ENCODE measurements at places on chromosomes 5 and 9. TPM values are rescaled to one million over a fixed set of nuclear protein-coding genes. Genes with fewer than 3 reads are reported as not detected.

The PCDHGB3 gene
- 0.16 TPM for total RNA-seq

The NFIB gene
- total RNA-seq = 3.0 TPM

The XRCC4 gene
- total RNA-seq = 15.7 TPM

The PIP5K1B gene
- total RNA-seq = 9.6 TPM

The AHRR gene
- total RNA-seq = 1.6 TPM

The GNA14 gene
- total RNA-seq = not detected

The TIMD4 gene
- total RNA-seq = not detected

The PAXX gene
- 140 TPM for total RNA-seq

The TMEM38B gene
- total RNA-seq = 46.3 TPM

- DNase-seq = no peak
Measured at GRCh38 chr5:126192226-126192625, 231.0 kb upstream of the GRAMD2B start.

DNA sequence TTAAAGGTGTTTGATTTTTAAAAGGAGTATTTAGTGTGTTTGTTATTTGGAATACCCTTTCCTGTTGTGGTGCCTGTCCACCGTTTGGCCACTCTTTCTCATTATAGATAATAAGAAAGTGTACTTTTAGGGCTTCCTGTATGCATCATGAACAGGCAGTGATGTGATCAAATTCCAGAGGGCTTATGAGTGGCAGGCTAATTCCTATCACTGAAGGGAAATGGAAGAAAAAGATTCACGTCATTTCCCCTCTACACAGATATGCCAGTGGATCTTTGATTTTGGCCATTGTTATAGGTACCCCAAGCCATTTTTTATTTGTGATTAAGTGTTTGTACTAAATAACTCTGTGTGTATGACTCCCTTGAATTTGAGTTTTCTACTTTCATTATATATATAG, 37.1 kb downstream of the RPS6 start:
- DNase-seq = no peak

DNA sequence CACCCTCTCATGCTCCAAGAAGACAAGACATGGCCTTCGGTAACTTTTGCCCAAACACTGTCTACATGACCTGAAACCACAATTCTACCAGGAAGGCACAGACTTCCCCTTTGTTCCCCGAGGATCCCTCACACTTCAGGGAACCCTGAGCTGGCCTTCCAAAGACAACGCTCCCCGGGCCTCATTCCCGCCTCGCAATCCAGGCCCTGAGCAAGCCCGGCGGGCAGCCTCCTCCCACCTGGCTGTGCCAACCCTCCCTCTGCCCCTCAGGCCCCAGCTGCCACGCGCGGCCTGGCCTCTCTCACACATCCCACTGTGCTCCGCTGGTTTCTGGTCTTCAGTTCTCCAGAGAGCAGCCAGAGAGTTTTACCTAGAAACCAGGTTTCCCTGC, 7.3 kb downstream of the QSOX2 start:
- DNase-seq = no peak

- no peak for DNase-seq
Measured at GRCh38 chr9:83981126-83981871, 694 bp downstream of the RMI1 start.

GRCh38 chr9:131394464-131395156, 724 bp downstream of the PRRC2B start:
- DNase-seq = peak; percentile 85

GRCh38 chr5:180824630-180825476, 22.2 kb upstream of the MGAT1 start:
- DNase-seq = no peak

GRCh38 chr9:35287987-35288632, 126.3 kb downstream of the UNC13B start:
- no peak for DNase-seq

DNA sequence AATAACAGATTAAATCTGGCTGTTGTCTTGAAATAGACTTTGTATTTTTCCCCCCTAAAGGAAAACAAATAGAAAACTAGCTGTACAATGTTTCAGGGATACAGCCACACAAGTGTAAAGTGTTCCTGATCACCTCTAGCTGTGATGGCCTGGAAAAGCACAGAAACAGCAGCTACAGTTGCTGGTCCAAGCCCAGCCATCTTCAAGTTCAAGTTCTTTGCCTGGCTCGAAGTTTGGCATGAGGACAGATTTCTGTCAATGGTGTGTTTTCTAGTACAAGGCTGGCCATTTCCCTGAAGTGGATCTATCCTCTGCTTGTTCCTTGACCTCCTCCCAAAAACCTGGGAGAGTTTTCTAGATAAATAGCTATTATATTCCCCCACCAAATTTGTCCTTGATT, 272.2 kb upstream of the ADRA1B start:
- no peak for DNase-seq

DNA sequence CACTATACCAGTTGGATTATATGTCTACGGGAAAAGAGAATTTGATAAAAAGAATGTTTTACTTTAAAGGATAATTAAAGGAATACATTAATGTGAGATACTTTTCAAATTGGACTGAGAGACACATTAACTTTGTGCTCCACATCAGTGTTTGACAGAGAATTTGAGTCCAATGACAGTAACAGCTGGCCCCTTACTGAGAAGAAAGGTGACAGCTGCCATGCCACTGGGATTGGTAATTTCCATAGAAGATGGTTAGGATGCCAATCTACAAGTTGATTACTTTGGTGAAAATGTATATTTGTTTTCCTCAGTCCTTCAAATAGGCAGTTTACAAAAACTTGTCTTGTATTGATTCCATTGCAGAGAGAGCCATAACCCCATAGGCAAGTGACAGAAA, 578.4 kb downstream of the SLCO4C1 start:
- no peak for DNase-seq

- DNase-seq = no peak
Measured at GRCh38 chr5:170508036-170508435, 4.2 kb downstream of the KCNIP1 start.

DNA sequence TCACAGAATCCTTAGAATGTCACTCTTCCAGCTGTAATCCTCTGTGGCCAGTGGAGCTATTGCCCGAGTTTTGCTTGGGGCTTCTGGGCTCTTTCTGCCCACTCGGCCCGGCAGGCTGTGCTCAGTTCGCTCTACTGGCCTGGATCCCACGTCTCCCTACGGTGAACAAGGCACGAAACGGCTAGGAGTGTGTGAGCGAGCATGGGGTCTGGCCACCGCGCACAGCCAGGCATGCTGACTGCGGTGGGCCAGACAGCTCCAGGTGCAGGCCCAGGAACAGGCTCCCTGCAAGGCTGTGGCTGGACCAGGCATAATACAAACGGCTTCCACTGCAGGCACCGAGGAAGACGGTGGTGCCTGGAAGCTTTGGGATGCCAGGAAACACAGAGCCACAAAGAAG, 2035.5 kb upstream of the ACO1 start:
- no peak for DNase-seq

- no peak for DNase-seq
Measured at GRCh38 chr5:54795284-54795683, 190.1 kb downstream of the ESM1 start.

DNA sequence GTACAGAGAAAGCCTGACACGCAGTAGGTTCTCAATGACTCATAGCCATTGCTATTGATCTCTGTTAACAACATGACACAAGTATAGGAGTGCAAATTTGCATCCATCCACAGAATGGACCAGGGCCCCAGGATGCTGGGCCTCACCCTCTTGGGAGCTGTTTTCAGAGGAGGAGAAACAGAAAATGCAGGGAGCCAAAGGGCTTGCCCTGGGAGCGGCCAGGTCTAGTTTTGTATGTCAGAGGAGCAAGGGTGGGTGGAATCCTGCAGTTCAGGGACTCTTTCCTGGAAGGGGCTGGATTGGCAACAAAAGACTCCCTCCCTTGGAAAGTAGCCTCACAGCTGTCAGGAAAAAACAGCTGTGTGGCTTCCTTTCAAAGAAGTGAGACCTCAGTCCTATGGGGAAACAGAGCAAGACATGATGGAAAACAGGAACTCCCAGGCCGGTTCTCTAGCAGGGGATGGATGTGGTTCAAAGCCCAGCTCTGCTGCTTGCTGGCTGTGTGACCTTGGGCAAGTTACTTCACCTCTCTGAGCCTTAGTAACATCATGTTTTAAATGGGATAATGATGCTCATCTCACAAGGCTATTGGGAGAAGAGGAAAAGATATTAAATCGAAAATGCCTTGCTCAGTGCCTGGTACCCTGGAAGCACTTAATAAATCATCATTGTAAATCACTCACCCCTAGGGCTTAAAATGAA, 50.5 kb upstream of the SH3PXD2B start:
- no peak for DNase-seq

- DNase-seq = no peak
Measured at GRCh38 chr5:106113922-106114321, 1556.8 kb downstream of the EFNA5 start.

GRCh38 chr9:124284940-124285441, 27.2 kb downstream of the NEK6 start:
- no peak for DNase-seq

- no peak for DNase-seq
Measured at GRCh38 chr5:172115541-172115982, 72.5 kb downstream of the STK10 start.

DNA sequence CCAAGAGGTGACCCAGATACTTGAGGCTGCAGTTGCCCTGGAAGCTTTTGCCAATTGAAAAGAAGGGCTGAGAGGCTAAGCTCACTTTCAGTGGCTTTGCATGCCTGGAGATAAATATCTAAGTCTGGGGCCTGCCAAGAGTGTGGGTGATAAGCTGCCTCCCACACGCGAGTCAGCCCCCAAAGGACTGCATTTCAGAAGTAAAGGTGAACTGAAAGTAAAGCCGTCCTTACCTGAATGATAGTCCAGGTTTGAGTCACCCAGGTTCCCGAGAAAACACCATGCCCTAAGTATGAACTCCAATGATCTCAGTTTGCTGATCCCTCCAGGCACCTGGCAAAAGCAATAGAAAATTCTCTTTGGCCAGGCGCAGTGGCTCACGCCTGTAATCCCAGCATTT, 22.5 kb upstream of the N4BP3 start:
- no peak for DNase-seq

DNA sequence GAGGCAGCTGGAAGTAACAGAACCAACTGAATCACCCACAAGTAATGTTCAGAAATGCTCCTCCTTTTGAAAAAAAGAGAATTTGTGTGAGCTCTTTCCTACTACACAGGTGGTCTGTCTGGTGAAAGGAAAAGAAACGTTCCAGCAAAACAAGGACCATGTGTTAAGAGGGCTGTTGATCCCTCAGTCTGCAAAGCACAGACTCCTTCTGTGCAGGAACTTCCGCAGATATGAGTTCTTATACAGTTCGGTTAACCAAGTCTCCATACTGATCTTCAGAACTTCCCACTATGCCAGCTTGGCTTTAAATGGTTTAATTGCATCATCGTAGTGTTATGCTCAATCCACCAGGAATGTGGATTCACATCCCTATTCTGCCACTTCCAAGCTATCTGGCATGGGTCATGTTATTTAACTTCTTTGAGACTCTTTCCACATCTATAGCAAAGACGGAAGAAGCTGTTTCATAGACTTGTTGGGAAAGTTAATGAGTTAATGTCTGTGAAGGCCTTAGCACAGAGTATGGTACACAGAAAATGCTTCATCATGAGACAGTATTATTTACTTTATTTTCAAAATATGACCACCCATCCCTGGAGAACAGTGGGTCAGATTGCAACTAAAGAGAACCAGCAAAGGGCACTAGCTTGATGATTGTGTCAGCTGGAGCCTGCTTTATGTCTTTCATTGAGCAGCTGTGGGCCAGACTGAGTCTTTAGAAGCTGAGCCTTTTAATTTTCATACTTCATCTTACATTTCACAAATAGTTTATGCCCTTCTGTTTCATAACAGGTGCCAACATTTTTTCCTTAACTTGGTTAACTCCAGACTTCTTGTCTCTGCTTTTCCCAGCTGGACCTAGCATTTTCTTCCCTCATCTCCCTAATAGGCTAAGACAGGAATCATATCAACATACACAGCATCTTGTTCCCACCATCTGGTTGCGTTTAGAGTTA, 89.9 kb downstream of the MAMDC2 start:
- DNase-seq = no peak
